Right hindlimb (tissue), 1 donor: ENCODE measurements at places on chromosomes 6 and 20.
A peak's percentile ranks its signal among the peaks of the same experiment; 100 is the strongest.

GRCh38 chr6:35810971-35811698, 6.0 kb downstream of the LHFPL5 start:
- no peak for DNase-seq

GRCh38 chr6:86459978-86460377, 477.4 kb upstream of the HTR1E start:
- DNase-seq = no peak

DNA sequence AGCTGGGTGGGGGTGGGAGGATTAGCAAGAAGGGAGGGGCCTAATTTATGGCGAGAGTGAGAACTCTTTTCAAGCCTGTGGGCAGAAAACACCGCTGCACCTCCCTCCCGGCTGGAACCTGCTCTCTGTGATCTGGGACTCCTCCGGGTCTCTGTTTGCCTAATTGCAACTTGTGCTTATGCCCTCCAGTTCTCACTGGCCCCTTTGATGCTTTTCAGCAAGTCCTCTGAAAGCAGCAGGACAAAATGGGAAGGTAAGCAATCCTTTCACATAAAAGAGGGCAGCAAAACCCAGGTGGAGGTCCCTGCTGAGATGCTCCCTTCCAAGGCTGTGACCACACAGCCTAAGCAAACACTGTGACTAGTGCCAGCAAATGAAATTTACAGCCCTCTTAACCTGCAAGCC, 523.0 kb upstream of the FLRT3 start:
- DNase-seq = no peak

DNA sequence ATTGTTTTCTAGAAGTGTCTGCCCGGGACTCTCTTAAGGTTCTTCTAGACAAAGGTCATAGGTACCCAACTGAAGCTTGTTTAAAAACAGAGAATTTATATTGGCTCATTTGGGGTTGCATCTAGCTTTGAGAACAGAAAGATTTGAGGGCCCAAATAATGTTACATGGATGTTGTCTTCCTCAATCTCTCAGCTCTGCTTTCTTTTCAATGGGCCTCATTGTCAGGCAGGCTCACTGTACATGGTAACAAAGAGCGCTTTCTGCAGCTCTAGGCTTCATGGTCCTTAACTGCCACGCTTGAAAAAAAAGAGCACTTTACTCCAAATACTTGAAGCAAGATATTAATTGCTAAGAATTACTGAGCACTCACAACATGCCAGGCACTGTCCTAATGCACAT, 22.2 kb downstream of the NHLRC1 start:
- DNase-seq = no peak

GRCh38 chr6:139486476-139486799, 112.0 kb upstream of the CITED2 start:
- DNase-seq = no peak

DNA sequence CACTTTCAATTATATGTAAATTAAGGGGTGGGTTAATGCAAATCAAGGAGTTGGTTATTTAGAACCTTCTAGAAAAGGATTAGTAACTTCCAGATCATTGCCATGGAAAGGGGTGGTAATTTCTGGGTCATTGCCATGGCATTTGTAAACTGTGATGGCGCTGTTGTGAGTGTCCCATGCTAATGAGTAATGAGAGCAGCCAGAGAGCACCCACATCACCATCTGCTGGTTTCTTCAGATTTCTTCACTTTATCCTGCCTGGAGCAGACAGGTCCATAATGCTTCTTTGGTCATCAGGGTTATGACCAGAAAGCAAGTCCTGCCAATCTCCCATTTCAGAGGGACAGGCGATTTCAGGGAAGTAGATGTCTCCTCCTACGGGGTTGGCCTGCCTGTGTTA, 311.3 kb upstream of the CNR1 start:
- DNase-seq = no peak

DNA sequence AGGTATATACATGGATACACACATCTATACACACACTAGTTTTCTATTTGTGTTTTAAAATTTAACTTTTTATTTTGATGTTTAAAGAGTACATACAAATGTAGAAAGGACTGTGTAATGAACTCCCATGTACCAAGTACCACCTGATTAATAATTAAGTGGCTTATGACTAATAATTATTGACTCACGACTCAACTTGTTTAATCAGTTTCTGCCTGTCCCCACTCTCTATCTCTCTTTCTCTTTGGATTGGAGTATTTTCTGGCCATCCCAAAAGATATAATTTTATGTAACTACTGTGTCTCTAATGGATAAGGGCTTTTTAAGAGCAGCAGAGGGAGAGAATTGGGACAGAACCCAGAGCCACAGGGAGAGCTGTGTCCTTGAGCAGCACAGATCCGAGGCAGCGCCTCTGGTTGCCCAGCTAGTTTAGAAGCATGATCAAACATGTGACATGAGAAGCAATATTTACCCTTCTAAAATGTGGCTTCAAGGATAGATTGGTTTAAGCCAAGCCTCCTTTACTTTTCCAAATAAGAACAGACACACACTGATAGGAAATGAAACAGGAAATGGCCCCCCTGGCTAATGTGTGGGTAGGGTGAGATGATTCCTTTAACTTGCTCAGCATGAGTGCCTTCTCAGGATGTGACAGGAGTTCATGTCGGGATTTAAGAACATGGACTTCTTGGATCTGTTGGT, 81.0 kb downstream of the ERMARD start:
- DNase-seq = no peak

DNA sequence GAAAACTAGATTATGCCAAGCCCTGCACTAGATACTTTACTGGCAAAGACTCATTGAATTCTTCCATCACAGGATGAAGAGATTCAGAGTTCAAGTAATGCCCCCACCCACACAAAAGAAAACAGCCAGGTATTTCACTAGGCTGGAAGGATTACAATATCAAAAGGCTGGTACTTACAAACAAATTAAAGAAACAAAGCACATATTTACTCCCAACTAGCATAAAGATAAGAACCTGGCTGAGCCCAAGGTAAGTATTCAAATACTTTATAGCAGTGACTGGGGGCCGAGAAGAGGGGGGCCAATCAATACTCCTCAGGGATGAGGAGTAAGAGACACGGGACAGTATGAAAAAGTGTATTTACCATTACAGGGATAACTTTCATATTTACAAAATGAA, 3.7 kb downstream of the ACOT8 start:
- DNase-seq = no peak

DNA sequence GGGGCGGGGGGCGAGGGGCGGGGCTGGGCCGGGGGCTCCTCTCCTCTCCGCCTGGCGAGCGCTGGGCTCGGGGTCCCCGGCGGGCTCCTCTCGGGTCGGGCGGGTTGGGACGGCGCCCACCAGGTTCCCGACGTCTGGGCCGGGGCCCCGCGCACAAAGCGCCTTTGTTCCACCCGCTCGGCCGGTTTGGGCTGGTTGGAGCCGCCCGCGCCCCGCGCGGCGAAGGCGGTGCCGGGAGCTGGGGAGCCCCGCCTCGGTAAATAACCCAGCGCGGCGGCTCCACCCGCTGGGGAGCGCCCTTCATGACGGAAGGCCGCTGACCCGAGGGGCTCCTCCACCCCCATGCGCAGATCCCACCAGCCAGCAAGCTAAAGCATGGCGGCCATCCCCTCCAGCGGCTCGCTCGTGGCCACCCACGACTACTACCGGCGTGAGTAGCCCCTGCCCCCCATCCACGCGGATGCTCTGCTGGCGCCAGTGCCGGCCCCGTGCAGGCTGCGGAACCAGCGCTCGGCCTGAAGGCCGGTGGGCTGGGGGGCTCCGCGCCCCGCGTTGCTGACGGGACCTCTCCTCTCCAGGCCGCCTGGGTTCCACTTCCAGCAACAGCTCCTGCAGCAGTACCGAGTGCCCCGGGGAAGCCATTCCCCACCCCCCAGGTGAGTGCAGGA, 503 bp downstream of the PPDPF start:
- DNase-seq = peak; percentile 83

DNA sequence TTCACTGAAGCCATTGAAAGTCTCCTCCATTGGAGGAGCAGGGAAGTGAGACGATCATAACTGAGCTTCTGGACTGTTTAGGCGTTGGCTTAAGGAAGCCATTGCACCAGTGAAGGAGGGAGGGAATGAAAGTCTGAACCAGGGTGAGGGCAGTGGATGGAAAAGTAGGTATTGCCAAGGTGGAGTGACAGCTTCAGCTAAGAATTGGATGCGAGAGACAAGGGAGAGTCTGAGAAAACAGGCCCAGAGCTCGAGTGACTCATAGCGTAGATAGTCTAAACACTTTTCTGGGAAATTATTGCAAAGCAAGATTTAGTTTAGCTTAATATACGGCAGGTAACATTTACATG, 4.5 kb downstream of the DSP start:
- DNase-seq = no peak

- no peak for DNase-seq
Measured at GRCh38 chr6:140561701-140562100, 1187.3 kb upstream of the CITED2 start.

DNA sequence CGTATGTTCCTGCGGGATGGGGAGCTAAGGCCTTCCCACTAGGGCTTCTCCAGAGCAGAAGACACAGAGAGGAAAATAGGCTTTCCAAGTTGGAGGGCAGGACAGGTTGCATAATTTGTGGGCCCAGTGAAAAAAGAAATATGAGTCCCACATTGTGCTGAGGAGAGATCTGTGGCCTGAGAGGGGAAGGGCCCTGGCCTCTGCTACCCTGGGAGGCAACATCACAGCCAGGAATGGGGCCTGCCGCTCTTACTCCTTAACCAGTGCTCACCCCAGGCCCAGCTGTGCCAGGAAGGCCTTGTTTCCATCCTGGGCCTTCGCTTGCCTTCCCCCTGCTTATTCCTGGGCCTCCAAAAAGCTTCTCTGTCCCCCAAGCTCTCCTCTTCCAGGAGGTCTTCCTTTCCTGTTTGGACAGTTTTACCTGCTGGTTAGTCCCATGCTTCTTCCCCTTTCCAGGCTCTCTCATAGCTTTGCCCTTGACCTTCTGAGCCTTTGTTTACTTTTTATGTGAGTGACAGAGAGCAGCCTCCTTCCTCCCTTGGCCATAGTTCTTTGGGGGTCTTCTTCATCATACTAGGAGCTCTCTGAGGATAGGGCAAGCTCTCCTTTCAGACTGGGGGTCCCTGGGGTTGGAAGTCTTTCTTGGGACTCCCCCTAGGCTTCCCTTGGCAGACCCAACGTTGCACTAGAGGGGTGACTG, 26.2 kb upstream of the VEGFA start:
- DNase-seq = no peak

DNA sequence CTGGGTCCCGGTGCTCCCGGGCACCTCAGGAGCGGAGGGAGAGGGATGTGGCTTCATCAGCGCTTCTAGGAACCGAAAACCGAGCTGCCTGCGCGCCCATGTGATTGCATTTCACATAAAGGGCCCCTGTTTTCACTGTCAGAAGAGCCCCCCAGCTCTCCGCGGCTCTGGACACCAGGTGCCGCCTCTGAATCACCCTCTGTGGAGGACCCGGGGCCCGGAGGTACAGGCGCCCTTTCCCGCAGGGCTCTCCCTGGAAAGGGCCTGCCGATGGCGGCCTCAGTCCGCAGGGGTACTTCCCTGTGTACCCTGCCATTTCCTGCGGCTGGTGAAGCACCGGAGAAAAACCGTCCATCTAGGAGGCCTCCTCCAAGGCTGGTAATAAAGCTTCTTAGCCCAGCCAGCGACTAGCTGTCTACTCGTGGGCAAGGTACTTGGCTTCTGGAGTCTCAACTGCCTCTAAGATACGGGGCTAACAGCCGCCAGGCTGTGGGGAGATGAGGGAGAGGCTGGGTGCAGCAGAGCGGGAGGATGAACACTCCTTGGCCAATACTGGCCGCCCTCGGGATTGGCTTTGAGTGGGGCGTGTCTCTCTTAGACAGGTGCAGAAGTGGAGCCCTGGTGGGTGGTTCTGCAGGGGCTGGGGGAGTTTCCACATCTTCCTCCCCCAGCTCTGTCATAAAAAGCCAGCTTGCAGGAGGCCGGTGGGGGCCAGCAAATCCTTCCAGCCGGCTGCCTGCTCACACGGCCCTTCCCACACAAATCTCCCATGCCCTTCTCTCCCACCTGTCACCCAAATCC, 1.6 kb downstream of the PPP1R16B start:
- DNase-seq = no peak

DNA sequence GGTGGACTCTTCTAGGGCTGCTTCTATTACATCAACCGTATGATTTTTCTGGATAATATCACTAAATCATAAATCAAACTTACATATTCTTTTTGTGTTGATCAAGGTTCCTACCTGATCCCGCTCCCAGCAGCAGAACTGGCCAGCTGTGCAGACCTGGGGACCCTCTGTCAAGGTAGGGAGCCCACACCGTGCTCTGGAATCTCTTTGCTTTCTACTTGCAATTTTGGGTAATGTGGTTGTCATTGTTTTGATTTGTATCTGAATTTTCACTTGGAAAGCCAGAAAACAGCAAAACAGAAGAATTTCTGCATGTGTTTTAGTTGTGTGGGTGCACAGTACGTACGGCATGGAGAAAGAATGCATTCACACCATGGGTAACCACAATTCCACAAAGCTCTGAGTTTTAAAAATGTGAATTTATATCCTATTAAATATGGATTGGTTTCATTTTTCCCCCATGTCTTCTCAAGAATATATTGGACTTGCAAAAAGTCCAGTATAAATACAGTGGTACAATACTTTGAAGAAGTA, 80.1 kb downstream of the ADGRG6 start:
- no peak for DNase-seq

DNA sequence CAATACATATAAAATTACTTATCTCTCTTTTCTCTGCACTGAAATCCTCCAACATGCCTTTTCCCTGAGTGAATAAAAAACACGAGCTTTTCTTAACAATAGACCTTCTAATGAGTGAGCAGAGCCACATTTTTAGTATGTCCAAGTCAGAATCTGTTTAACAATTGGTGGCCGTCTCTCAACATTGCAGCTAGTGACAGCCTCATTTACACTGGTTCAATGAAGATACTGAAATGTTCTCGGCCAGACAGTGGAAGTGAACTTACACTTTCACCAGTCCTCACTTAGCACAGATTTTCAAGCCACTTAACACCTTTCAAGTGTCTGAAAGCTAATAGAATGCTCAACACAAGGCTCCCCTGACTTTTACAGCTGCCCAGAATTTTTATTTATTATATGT, 767.1 kb downstream of the KIF16B start:
- no peak for DNase-seq

GRCh38 chr20:37095108-37095598, 644 bp downstream of the RBL1 start:
- no peak for DNase-seq

DNA sequence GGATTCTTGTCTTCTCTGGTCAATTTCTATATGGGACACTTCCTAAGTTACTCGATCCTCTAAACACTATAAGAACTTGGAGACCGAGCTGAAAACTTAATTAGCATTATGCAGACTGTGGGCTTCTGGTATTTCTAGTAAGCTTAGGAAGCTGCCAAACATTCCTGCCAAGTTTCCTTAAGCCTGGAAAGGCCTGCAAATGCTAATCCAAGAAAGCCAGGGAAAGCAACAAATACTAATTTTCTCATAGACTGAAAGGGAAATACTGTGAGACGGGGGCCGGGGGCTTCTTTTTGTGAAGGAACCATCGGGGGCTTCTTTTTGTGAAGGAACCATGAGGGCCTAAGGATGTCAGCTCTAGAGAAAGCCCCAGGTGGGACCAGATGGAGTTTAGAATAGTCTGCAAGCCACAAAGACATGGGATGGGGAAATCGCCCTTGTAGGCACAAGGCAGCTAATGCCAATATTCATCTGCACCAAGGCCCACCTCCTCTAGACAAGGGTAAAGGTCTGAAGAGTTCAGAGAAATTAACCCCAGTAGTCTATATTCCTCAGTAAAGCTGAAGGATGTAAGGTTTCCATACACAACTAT, 332.4 kb upstream of the PRDM1 start:
- peak; percentile 60 for DNase-seq

- DNase-seq = no peak
Measured at GRCh38 chr6:4139272-4139671, 3.9 kb upstream of the ECI2 start.

GRCh38 chr6:51550243-51550642, 537.2 kb downstream of the PKHD1 start:
- no peak for DNase-seq

GRCh38 chr20:41181567-41181966, 44.2 kb downstream of the PLCG1 start:
- DNase-seq = peak; percentile 14
